ENCODE measurements at places on chromosomes 4 and X.

- no peak overlapping the region for H3K27ac ChIP-seq
- H3K4me3 ChIP-seq = no peak overlapping the region
- peaks cover 13% of the 10 kb centered on the region for H3K4me1 ChIP-seq
- DNase-seq = no peak
These were observed 5.4 kb downstream of the ALPK1 start for GRCh38 chr4:112302320-112303274.

GRCh38 chr4:84498203-84498934 lies 723 bp downstream of the NKX6-1 start:
- peak overlapping the region; percentile 48 for H3K27ac ChIP-seq
- H3K4me3 ChIP-seq = peak overlapping the region; percentile 58
- H3K36me3 ChIP-seq = peaks cover 9% of the 10 kb centered on the region
- H3K4me1 ChIP-seq = peaks cover 21% of the 10 kb centered on the region

GRCh38 chr4:169030562-169030982 lies 20.5 kb upstream of the CBR4 start:
- H3K4me1 ChIP-seq = no peaks in the 10 kb centered on the region
- no peaks in the 10 kb centered on the region for H3K36me3 ChIP-seq
- H3K27ac ChIP-seq = no peak overlapping the region
- H3K4me3 ChIP-seq = no peak overlapping the region

- H3K4me3 ChIP-seq = no peak overlapping the region
- H3K27me3 ChIP-seq = no peaks in the 10 kb centered on the region
- H3K27ac ChIP-seq = no peak overlapping the region
- no peaks in the 10 kb centered on the region for H3K4me1 ChIP-seq
- H3K36me3 ChIP-seq = no peaks in the 10 kb centered on the region
These were observed 280.0 kb downstream of the ANKRD50 start for GRCh38 chr4:124432500-124432899.

- DNase-seq = no peak
- H3K4me1 ChIP-seq = no peaks in the 10 kb centered on the region
- H3K27ac ChIP-seq = no peak overlapping the region
- no peaks in the 10 kb centered on the region for H3K27me3 ChIP-seq
- no peak overlapping the region for H3K4me3 ChIP-seq
These were observed 14.4 kb downstream of the WDR13 start for GRCh38 chrX:48611703-48612102.

DNA sequence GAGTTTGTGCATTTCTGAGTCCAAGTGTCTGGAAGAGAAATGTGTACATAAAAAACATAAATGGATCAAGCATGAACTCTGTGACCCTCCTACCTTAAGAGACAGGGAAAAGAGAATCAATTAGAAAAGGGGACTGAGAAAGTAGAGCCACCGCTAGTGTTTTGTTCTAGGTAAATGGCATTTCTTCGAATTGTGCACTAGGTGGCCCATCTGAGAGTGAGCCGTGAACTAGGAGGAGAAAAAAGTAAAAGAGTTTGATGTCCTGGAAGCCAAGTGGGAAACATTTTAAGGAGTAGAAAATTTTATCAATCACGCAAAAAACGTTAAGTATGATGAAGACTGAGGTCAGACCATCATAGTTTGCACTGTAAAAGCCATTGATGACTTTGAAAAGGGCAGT lies 55.1 kb downstream of the NAF1 start:
- no peak for DNase-seq
- H3K4me3 ChIP-seq = no peak overlapping the region
- peaks cover 3% of the 10 kb centered on the region for H3K36me3 ChIP-seq

GRCh38 chrX:22575161-22575845 lies 302.6 kb downstream of the CBLL2 start:
- H3K4me1 ChIP-seq = no peaks in the 10 kb centered on the region
- H3K27ac ChIP-seq = no peak overlapping the region
- H3K36me3 ChIP-seq = no peaks in the 10 kb centered on the region
- DNase-seq = no peak
- H3K27me3 ChIP-seq = no peaks in the 10 kb centered on the region

DNA sequence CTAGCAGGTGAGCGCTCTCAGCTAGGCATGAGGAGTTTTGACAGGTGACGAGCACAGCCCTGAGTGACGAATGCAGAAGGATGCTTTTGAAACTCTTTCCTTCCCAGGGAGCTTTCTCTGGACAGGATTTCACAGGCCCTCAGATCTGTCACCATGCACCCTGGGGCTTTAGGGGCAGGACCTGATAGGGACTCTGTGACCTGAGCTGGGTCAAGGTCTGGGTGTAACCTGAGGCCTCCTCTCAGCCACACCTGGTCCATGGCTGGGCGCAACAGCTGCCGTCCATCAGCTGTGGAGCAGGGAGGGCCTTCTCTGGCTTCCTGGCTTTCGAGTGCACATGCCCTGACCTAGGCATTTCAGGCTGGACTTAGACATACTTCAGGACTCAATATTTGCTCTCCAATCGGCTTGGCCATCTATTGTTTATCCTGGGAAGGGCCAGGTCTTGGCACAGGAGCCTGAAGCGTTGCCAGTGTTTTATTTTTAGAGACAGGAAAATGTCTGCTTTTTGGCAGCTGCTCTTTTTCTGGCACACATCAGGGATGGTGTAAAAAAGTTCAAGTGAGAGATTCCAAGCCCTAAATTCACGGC lies 56.4 kb downstream of the C4orf51 start:
- DNase-seq = no peak
- H3K27me3 ChIP-seq = peaks cover under 1% of the 10 kb centered on the region
- peaks cover 25% of the 10 kb centered on the region for H3K4me1 ChIP-seq
- H3K27ac ChIP-seq = no peak overlapping the region
- H3K36me3 ChIP-seq = no peaks in the 10 kb centered on the region
